ENCODE measurements at places on chromosomes 6 and 20. TPM values are rescaled to one million over a fixed set of nuclear protein-coding genes. Genes with fewer than 3 reads are reported as not detected.

- no peak for DNase-seq
Observed at GRCh38 chr6:132669690-132670291, 10.8 kb upstream of the TAAR1 start.

- DNase-seq = peak; percentile 72
Observed at GRCh38 chr6:158072083-158072721, 90.5 kb downstream of the SYNJ2 start.

GRCh38 chr6:38549795-38550194 lies 89.9 kb downstream of the BTBD9 start:
- no peak for DNase-seq

DNA sequence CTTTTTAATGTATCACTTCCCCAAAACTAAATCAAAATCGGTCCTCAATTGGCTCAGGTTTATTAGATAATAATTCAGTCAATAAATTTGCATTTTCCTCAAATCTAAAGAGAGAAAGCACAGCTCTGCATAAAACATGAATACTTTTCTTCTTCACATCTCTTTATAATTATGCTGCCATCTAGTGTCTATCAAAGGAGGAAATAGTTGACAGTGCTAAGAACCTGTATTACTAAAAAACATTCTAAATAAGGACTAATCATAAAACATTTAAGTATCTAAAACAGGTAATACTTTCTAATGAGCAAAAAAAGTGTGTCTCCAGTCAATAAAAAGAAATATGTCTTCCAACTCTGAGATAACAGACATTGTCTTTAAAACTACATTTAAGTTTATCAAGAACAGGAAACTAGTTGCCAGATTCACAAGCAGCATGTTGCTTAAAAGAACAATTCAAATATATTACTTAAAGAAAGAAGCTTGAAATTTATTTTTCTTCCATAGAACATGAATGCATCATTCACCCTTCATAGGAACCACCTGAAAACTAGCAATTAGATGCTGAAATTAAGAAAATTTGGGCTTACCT lies 56.5 kb upstream of the DST start:
- DNase-seq = no peak

GRCh38 chr6:148771896-148772554 lies 25.2 kb downstream of the UST start:
- DNase-seq = no peak

GRCh38 chr20:49288784-49289696 lies 11.2 kb upstream of the ZNFX1 start:
- DNase-seq = no peak

DNA sequence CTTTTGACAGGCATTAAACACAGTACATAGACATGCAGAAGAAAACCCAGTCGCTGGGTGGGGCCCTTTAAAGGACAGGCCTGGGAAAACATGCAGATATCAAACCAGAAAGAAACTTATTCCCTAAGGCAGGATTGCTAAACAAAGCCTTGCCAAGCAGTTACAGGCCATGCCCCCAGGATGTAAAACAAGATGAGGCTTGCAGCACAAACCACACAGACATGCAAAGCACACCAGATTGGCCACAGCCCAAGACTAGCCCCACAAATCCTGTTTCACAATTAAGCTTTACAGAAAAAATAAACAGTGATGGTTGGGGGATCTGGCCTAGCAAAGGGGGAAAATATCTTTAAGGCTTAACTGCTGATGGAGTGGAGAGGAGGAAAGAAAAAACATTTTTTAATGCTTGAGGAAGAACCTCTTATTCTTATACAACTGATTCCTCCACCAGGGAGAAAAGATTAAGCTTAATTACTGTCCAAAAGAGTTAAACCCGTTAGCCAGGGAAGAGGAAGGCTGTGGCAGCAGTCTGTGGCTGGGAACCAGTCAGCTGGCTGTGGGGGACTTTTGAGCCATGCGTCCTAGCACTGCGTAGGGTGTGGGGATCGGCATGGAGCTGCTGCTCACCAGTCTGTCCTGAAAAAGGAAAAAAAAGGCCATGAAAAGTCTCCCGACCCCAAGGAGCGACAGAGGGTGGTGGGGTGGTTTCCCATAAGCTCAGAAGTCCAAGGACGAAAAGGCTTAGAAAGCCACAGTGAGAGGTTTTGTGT lies 28.4 kb downstream of the COL19A1 start:
- no peak for DNase-seq

DNA sequence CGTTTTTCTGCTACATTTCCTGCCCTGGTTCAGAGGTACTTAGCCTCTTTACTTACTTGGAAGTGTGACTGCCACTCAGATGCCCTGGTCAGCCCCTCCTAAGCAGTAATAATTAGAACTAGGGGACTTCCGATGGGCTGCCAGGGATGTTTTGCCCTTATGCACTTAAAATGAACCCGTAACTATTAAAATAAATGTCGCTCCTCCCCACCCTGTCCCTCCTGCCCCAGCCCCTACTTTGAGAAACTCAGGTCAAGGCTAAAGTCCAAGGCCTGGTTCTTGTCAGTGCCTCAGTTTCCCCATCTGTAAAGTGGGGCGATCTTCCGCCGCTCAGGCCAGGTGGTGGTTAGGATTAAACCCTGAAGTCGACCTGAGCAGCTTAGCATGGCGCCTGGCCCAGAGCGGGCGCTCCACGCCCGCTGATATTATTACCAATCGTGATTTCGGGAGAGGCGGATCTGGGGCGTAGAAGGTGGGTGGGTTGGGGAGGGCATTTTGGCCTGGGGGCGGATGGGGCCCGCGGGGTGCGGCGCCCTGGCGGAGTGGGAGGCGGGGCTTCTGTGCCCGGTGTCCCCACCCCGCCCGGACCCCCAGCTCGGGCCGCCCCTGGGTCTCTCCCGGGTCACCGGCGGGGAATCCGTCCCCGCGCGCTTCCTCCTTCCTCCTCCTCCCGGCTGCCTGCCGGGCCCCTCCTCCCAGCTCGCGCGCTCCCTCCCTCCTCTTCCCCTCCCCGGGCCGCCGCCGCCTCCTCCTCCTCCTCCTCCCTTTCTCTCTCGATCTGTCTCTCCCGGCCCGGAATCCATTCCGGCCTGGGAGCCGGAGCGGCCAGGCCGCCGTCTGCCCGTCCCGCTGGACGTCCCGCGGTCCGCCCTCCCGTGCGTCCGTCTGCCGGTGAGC lies at the start of gene SRC:
SRC (plus strand) TSS at position 802 of the 897 bp plus-strand sequence. CDS start 38,014 bp downstream, outside the sequence.
- peak; percentile 75 for DNase-seq

DNA sequence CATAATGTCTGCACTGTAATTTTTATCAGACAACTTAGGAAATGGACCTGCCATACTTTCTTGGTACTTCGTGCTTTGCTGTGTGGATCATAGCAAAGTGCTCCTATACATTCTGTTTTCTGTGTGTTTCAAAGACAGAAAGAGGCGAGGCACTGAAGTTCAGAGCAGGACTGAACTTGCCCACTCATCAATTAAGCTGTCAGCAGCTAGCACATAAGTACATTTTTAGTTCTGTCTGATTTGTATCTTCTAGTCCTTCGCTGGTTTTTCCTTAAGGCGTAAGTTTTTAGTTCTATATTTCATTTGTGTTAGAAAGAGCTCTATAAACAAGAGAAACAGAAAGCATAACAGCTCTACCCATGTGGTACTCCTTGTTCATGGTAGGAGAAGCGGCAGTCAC lies 42.1 kb downstream of the MAP3K4 start:
- no peak for DNase-seq

DNA sequence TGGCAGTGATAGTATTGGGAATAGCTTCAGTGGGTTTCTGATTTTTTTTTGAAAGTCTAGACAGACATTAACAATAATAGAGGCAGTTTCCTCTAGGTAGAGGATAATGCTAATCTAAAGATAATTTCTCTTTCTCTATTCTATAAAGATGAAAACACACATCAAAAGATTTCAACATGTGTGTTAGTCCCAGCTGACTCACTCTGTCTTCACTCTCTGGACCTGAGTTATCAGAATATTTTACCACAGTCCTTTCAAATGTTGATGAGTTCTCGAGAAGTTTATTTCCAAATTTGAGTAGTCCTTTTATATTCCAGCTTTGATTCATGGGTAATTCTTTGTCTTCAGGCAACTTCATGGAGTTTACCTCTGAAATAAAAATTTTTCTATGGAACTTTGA lies 17.1 kb downstream of the RPRD1B start:
- DNase-seq = no peak

- DNase-seq = no peak
Observed at GRCh38 chr20:61126369-61127195, 125.5 kb upstream of the CDH4 start.

- no peak for DNase-seq
Observed at GRCh38 chr6:109096208-109096607, 901 bp downstream of the CEP57L1 start.

GRCh38 chr20:53447316-53447715 lies 146.3 kb downstream of the ZNF217 start:
- DNase-seq = no peak

- DNase-seq = no peak
Observed at GRCh38 chr6:110833831-110834230, 18.6 kb upstream of the CDK19 start.

- DNase-seq = no peak
Observed at GRCh38 chr6:129874837-129875236, 13.7 kb upstream of the TMEM244 start.

DNA sequence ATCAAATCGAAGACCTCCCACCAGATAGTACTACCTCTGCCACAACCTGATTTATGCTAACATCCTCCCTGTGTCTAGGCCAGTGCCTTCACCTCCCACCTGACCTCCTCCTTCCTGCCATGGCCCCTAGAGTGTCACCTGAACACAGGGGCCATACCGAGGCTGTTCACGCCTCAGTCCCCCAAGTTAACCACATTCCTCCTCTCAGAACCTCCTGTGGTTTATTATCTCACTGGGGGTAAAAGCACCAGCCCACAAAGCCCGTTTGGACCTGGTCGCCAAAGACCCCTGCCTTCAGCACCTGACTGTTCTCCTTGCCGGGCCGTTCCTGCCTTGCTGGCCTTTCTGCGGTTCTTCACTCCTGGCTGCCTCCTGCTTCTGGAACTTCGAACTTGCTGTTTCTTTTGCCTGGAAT lies 13.7 kb downstream of the MAS1 start:
- DNase-seq = no peak

- DNase-seq = no peak
Observed at GRCh38 chr6:119333707-119334295, 15.8 kb downstream of the MAN1A1 start.

ABHD16B gene
- total RNA-seq = not detected

C6orf132 gene
- total RNA-seq = 0.55 TPM

CHRNA4 gene
- total RNA-seq = 36.5 TPM

PDE10A gene
- 1.5 TPM for total RNA-seq

ZHX3 gene
- total RNA-seq = 17.6 TPM

SPTLC3 gene
- total RNA-seq = 21.6 TPM

SLC22A16 gene
- total RNA-seq = not detected

BPIFB2 gene
- total RNA-seq = not detected

CENPQ gene
- 2.4 TPM for total RNA-seq

RTEL1 gene
- total RNA-seq = 13.5 TPM

BEND3 gene
- 0.86 TPM for total RNA-seq
